ENCODE measurements at places on chromosomes 6 and 20. TPM values are rescaled to one million over a fixed set of nuclear protein-coding genes. Genes with fewer than 3 reads are reported as not detected.

DNA sequence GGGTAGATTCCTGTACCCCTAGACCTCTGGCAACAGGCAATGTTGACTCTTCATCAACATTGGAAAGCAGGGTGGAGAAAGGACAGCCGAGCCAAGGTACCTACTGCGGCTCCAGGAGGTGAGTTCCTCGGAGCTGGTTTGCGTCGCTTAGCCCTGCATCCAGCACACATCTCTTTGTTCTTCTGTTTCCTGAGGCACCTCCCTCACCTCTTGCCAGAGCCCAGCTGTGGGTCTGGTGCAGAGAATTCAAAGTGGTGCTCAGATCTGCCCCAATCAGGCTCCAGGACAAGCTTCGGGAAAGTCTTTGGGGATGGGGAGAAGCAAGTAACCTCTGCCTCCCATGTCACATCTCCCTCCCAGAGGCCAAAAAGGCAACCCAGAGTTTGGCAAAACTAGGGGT lies 2.2 kb downstream of the KCNG1 start:
- H3K4me1 ChIP-seq, result peaks cover 5% of the 10 kb centered on the region
- H3K27ac ChIP-seq, result no peak overlapping the region
- H3K36me3 ChIP-seq, result no peaks in the 10 kb centered on the region
- H3K27me3 ChIP-seq, result peaks cover 46% of the 10 kb centered on the region
- no peak overlapping the region for H3K4me3 ChIP-seq

- H3K4me3 ChIP-seq, result no peak overlapping the region
- no peaks in the 10 kb centered on the region for H3K4me1 ChIP-seq
- no peaks in the 10 kb centered on the region for H3K36me3 ChIP-seq
- no peak overlapping the region for H3K27ac ChIP-seq
Measured at GRCh38 chr6:123770247-123770949, 33.3 kb upstream of the NKAIN2 start.

DNA sequence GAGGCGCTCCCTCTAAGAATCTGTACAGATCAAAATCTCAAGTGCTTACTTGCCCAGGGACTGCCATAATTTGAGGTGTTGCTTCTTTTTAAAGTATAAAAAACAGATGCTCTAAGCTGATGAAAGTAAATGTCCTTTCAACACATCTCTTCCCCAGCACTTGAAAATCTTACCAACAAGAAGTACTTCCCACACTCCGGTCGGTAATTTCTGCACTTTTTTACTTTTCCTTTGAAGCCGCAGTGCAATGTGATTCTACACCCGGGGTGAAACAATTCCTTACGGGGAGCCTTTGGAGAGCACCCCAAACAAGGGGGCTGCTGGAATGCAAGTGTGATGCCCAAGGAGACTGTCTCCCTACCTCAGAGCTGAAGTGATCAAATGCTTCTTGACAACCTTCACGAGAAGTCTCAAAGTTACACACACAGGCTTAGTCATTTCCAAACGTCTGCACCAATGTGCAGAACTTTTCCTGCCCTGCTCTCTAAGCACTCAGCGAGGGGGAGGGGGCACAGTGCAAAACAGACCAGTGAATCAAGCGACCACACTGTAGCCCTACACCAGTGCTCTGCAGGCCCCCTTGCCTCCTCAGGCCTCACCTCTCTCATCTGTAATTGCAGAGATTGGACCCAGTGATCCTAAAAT lies 56.7 kb downstream of the ATXN1 start:
- peak overlapping the region; percentile 7 for H3K27ac ChIP-seq
- H3K4me1 ChIP-seq, result peaks cover 11% of the 10 kb centered on the region
- H3K4me3 ChIP-seq, result no peak overlapping the region
- H3K36me3 ChIP-seq, result no peaks in the 10 kb centered on the region
- no peaks in the 10 kb centered on the region for H3K27me3 ChIP-seq
- DNase-seq, result no peak

The FAM217A gene
- not detected for polyA plus RNA-seq

The LGSN gene
- polyA plus RNA-seq, result 0.73 TPM

GRCh38 chr6:34053721-34054120 lies 92.2 kb downstream of the GRM4 start:
- no peak overlapping the region for H3K27ac ChIP-seq
- H3K36me3 ChIP-seq, result no peaks in the 10 kb centered on the region
- no peak for DNase-seq
- H3K4me3 ChIP-seq, result no peak overlapping the region
- no peaks in the 10 kb centered on the region for H3K27me3 ChIP-seq

The BTNL2 gene
- not detected for polyA plus RNA-seq

The STX11 gene
- polyA plus RNA-seq, result 0.84 TPM

The THBD gene
- 79.6 TPM for polyA plus RNA-seq

The MRPS26 gene
- 150 TPM for polyA plus RNA-seq

GRCh38 chr6:127515234-127515793 lies 3.8 kb downstream of the MTCL3 start:
- no peaks in the 10 kb centered on the region for H3K36me3 ChIP-seq
- H3K4me1 ChIP-seq, result peaks cover 10% of the 10 kb centered on the region
- DNase-seq, result peak; percentile 44
- H3K27me3 ChIP-seq, result peaks cover 86% of the 10 kb centered on the region
- peak overlapping the region; percentile 79 for H3K4me3 ChIP-seq

DNA sequence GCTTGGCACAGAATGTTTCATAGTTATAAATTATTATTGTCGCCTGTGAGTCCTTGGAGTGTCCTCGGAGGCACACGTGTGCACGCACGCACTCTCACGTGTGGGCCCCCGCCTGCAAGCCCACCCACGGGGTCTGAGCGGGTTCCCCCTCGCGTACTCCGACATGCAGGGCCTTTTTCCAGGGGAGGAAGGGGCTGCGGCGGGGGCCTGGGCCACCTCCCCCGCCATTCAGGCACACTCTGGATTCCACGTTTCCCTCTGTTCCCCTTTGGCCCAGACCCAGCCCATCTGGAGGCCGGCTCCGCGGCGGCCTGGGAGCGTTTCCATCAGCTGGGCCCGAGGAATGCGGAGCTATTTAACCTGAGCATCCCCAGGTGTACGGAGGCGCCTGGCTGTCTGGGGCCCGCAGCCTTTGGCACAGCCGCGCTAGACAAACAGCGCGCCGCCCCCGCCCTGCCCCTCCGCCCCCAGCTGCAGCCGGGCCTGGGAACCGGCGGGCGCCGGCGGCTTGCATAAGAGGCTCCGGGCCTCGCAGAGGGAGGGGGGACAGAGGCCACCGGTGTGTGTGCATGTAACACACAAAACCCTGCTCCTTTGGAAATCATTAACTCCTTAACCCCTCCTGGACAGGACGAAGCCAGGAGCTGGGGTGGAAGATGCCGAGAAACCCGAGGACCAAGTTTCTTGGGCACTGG lies 3.3 kb downstream of the ID1 start:
- H3K27me3 ChIP-seq, result no peaks in the 10 kb centered on the region
- peak overlapping the region; percentile 97 for H3K27ac ChIP-seq
- peaks cover 50% of the 10 kb centered on the region for H3K4me1 ChIP-seq
- H3K4me3 ChIP-seq, result no peak overlapping the region

DNA sequence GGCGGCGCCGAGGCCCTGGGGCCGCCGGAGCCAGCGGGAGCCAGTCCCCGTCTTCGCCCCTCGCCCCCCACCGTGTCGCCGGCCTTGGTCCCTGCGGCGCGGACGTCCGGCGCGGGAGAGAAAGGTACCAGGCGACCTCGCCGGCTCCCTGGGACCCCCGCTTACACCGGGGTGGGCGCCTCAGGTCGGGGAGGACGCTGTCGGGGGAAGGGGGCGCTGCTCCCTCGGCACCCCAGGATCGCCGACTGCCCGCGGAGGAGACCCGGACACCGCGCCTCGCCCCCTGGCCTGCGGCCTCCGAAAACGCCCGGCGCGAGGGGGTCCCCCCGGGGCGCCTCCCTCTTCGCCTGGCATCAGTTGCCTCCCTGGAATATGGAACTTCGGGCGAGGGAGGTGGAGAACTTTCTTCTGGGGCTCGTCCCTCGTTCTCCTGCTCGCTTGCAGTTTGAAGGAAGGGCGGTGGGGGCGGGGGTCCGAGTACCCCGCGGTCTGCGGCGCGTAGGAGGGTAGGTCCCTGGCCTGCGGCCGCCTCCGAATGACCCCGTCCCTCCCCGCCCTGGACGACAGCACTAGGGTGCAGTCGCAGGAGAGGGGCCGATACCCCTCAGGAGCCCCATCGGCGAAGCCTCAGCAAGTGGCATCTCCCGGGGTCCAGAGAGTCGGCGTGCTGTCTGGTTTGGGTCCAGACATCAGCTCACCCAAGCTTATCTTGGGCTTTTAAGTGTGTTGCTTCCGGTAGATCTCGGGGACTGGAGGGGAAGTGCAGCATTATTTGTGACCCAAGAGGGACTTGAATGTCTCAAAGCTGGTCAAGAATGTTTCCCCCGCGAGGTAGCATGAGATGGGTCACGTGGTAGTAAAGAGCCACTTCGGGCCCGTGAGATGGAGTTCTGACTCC lies 549 bp downstream of the ANKRD6 start:
- H3K4me3 ChIP-seq, result peak overlapping the region; percentile 100
- peaks cover 8% of the 10 kb centered on the region for H3K4me1 ChIP-seq
- peak overlapping the region; percentile 58 for H3K27ac ChIP-seq

GRCh38 chr20:41981746-41982145 lies 363.6 kb upstream of the CHD6 start:
- no peaks in the 10 kb centered on the region for H3K4me1 ChIP-seq
- no peak for DNase-seq
- H3K4me3 ChIP-seq, result no peak overlapping the region
- H3K36me3 ChIP-seq, result no peaks in the 10 kb centered on the region
- no peaks in the 10 kb centered on the region for H3K27me3 ChIP-seq

DNA sequence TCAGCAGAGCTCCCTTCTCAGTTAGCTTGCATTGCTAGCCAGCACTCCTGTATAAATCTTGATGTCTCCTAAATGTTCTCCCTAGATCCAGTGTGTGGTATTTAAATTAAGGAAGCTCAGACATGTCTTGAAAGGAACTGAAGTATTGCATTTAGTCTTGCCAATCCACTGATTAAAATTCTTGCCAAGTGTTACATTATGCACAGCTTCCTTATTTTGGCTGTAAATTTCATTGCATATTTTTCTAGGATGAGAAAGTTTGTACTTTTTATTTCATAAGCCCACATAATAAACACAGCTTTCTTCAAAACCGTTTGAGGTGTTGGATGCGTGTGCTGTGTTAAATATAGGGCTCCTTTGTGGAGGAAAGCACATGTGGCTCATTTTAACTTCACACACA lies 329.8 kb upstream of the FLRT3 start:
- no peaks in the 10 kb centered on the region for H3K4me1 ChIP-seq
- H3K4me3 ChIP-seq, result no peak overlapping the region
- H3K36me3 ChIP-seq, result no peaks in the 10 kb centered on the region
- no peak overlapping the region for H3K27ac ChIP-seq
- H3K27me3 ChIP-seq, result no peaks in the 10 kb centered on the region

The FILIP1 gene
- polyA plus RNA-seq, result 5.7 TPM

- no peak overlapping the region for H3K27ac ChIP-seq
- no peaks in the 10 kb centered on the region for H3K4me1 ChIP-seq
- no peak overlapping the region for H3K4me3 ChIP-seq
- peaks cover 4% of the 10 kb centered on the region for H3K36me3 ChIP-seq
- DNase-seq, result no peak
Measured at GRCh38 chr6:17663226-17663625, 43.5 kb downstream of the NUP153 start.

The FBXL4 gene
- polyA plus RNA-seq, result 13.1 TPM

The ATAT1 gene
- polyA plus RNA-seq, result 19.7 TPM

GRCh38 chr6:170201361-170201760 lies 89.5 kb downstream of the DLL1 start:
- no peak overlapping the region for H3K27ac ChIP-seq
- H3K4me1 ChIP-seq, result no peaks in the 10 kb centered on the region
- no peaks in the 10 kb centered on the region for H3K36me3 ChIP-seq
- H3K27me3 ChIP-seq, result no peaks in the 10 kb centered on the region
- DNase-seq, result no peak

DNA sequence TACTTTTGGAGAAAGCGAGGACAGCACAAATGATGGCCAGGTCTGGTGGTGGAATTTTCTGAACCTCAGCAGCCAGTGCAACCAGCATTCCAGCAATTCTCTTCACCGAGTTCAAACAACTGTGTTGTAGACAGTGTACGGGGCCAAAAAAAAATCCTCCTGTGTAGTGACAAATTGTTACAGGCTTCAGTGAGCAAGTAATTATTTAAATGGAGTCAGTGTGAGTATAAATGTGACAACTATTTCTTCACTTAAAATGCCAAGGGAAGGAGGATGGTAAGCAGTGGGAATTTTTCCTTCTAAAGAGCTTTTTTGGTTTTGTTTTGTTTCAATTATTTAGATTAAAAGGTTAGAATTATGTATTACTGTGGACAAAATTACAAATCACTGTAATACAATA lies 154.1 kb downstream of the TMEM242 start:
- no peak for DNase-seq
- H3K36me3 ChIP-seq, result no peaks in the 10 kb centered on the region
- no peak overlapping the region for H3K4me3 ChIP-seq
- H3K27ac ChIP-seq, result no peak overlapping the region

The BACH2 gene
- 3.5 TPM for polyA plus RNA-seq

- H3K27me3 ChIP-seq, result no peaks in the 10 kb centered on the region
- no peaks in the 10 kb centered on the region for H3K36me3 ChIP-seq
- no peaks in the 10 kb centered on the region for H3K4me1 ChIP-seq
- H3K27ac ChIP-seq, result no peak overlapping the region
- no peak overlapping the region for H3K4me3 ChIP-seq
- no peak for DNase-seq
Measured at GRCh38 chr6:79385333-79385732, 150.9 kb upstream of the HMGN3 start.
